Stimulated activated CD8-positive, alpha-beta memory T cell treated with anti-CD3 and anti-CD28 coated beads, Interleukin-12 subunit alpha, Interleukin-12 subunit beta, amount 100 ng/mL, for 1 hour (primary cell): ENCODE measurements at places on chromosomes 2 and 18.

- DNase-seq, result no peak
Measured at GRCh38 chr2:10576456-10576855, 113.3 kb downstream of the NOL10 start.

GRCh38 chr2:219596954-219597551 lies 604 bp upstream of the STK11IP start:
- DNase-seq, result no peak

DNA sequence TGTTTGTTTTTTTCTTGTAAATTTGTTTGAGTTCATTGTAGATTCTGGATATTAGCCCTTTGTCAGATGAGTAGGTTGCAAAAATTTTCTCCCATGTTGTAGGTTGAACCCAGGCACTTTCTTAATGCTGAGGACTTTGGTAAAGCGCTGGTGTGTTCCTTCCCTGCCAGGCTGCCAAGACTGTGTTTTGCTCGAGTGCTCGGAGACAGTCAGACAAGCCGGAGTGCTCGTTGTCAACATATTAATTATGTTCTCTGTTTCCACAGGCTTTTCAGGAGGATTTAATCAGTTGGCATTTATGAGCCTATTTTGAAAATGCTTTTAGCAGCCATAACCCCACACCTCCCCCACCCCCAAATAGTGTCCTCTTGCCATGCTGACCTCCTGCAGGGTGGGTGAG lies 6.4 kb downstream of the MTCL1 start:
- no peak for DNase-seq

GRCh38 chr18:75823471-75823870 lies 396.0 kb upstream of the SMIM21 start:
- DNase-seq, result no peak

GRCh38 chr2:144328938-144329337 lies 191.0 kb downstream of the ZEB2 start:
- no peak for DNase-seq
